ENCODE measurements at places on chromosomes 3 and 15.
A peak's percentile ranks its signal among the peaks of the same experiment; 100 is the strongest.

GRCh38 chr15:50425219-50425618 lies 1.0 kb downstream of the USP8 start:
- no peak for DNase-seq
- no peaks in the 10 kb centered on the region for H3K36me3 ChIP-seq
- H3K4me3 ChIP-seq, result peak overlapping the region; percentile 70
- H3K4me1 ChIP-seq, result peaks cover 7% of the 10 kb centered on the region
- no peak overlapping the region for H3K27ac ChIP-seq

- H3K27ac ChIP-seq, result no peak overlapping the region
- DNase-seq, result no peak
- H3K36me3 ChIP-seq, result no peaks in the 10 kb centered on the region
- H3K4me1 ChIP-seq, result peaks cover 7% of the 10 kb centered on the region
- H3K4me3 ChIP-seq, result no peak overlapping the region
Observed at GRCh38 chr15:45095661-45096060, 18.3 kb downstream of the DUOX2 start.

DNA sequence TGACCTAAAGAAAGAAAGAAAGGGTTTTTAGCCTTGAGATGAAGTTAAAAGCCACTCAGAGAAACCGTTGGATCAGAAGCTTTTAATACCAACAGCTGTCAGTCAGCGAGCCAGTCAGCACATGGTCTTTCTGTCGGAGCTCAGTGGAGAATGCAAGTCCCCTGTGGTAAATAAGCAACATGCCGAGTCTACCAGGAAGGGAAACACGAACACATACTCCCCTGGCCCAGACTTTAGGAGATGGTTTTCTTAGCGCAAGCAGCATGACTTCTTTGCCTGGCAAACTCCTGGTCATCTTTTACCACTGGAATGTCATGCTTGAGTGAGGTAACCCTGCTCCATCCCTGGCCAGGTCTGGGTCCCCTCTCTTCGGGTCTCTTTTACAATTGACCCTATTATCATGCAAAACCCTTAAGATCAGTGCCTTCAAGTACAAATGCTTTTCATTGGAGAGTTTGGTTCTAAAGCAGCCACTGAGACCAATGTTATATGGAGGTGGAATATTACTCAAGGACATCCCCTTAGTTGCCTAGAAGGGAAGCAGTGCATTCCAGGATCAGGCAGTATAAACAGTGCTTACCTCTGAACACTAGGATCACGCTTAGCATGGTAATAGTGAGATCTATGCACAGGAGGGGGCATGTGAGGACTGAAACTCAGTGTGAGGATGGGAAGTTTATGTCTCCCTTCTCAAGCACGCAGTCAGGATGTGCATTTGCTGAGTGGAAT lies 28.2 kb downstream of the SLCO3A1 start:
- DNase-seq, result no peak
- no peak overlapping the region for H3K27ac ChIP-seq
- no peaks in the 10 kb centered on the region for H3K27me3 ChIP-seq
- no peak overlapping the region for H3K4me3 ChIP-seq

- no peak for DNase-seq
- no peaks in the 10 kb centered on the region for H3K27me3 ChIP-seq
- H3K4me3 ChIP-seq, result no peak overlapping the region
- no peak overlapping the region for H3K27ac ChIP-seq
Observed at GRCh38 chr3:154656486-154656885, 226.5 kb upstream of the GPR149 start.

GRCh38 chr3:197019021-197019420 lies 10.6 kb downstream of the MELTF start:
- no peak overlapping the region for H3K27ac ChIP-seq
- H3K36me3 ChIP-seq, result no peaks in the 10 kb centered on the region
- no peak for DNase-seq
- H3K4me3 ChIP-seq, result no peak overlapping the region
- H3K27me3 ChIP-seq, result peaks cover 28% of the 10 kb centered on the region

DNA sequence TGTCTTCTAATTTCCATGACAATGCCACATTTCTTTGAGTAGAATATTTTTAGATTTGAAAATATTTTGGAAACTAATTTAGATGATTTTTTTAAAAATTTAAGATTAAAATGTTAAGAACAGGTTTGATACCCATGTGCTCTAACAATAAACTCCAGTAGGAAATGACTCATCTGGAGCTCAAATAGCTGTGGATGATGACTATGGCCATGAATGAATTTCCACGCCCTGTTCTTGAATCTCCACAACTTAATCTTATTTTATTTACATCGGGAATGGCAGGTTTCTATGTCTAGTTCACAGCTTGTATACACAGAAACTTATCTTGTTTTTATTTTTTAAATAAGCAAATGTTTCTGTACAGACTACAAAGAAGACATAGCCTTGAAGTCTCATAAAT lies 726.8 kb downstream of the NAALADL2 start:
- no peak overlapping the region for H3K4me3 ChIP-seq
- DNase-seq, result no peak
- H3K27me3 ChIP-seq, result no peaks in the 10 kb centered on the region
- no peaks in the 10 kb centered on the region for H3K36me3 ChIP-seq

DNA sequence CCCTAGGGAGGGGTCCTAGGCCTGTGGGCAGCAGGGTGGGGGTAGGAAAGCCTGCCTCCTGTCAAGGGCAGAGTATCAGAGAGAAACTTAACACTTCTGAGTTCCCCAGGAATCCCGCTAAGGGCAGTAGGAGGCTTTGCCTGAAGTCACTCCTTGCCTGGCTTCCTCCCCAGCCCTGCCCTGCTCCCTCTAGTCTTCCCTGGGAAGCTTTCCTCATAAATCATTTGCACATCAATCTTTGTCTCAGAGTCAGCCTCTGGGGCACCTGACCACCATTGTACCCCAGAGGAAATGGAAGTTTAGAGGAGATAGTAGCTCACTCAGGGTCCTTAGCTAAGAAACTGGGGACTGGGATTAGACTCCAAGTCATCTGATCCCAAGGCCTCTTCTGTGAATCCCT lies 129.4 kb upstream of the TLE3 start:
- no peak for DNase-seq
- H3K4me1 ChIP-seq, result no peaks in the 10 kb centered on the region
- H3K4me3 ChIP-seq, result no peak overlapping the region
- H3K27ac ChIP-seq, result no peak overlapping the region

- no peaks in the 10 kb centered on the region for H3K27me3 ChIP-seq
- H3K36me3 ChIP-seq, result no peaks in the 10 kb centered on the region
- no peak overlapping the region for H3K4me3 ChIP-seq
- no peak for DNase-seq
- H3K27ac ChIP-seq, result no peak overlapping the region
- peaks cover 7% of the 10 kb centered on the region for H3K4me1 ChIP-seq
Observed at GRCh38 chr3:45497963-45498362, 96.6 kb upstream of the LIMD1 start.

- DNase-seq, result no peak
- H3K4me1 ChIP-seq, result no peaks in the 10 kb centered on the region
- no peaks in the 10 kb centered on the region for H3K36me3 ChIP-seq
- H3K4me3 ChIP-seq, result no peak overlapping the region
- no peak overlapping the region for H3K27ac ChIP-seq
Observed at GRCh38 chr3:95424279-95424678, 1361.4 kb downstream of the NSUN3 start.

DNA sequence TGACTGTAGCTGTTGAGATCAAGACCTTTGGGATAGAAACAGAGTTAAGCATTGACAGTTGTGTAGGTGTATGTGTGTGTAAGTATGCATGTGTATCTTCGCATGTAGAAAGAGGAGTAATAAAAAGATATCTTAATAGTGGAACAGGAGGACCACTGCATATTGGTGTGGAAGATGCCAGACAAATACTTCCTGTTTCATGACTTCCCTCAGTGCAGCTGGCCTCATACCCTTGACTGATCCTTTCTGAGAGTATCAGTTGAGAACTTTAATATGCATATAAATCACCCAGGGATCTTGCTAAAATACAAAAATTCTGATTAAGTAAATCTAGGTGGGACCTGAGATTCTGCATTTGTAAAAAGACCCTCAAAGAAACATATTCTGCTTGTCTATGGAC lies 8.5 kb upstream of the ZBED2 start:
- no peak for DNase-seq
- H3K4me3 ChIP-seq, result no peak overlapping the region
- no peaks in the 10 kb centered on the region for H3K4me1 ChIP-seq
- no peaks in the 10 kb centered on the region for H3K36me3 ChIP-seq
- H3K27ac ChIP-seq, result no peak overlapping the region

DNA sequence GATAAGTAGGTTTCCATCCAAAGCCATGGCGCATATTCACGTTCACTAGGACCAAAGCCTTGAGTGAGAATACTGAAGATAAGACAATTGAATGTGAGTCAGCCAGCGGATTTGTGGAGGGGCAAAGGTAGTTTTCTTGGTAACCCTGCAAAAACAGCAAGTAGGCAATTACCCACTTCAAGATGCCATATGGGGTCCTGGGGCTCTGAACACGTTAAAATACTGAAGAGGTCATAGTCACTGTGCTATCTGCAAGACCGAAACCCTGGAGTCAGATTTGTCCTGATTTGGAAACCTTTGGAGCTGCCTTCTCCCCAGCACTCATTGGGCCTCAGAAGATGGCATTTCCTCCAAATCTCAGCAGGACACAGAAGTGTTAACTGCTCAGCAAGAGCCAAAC lies 646.9 kb upstream of the LMCD1 start:
- H3K4me1 ChIP-seq, result no peaks in the 10 kb centered on the region
- H3K36me3 ChIP-seq, result no peaks in the 10 kb centered on the region
- no peak for DNase-seq
- H3K4me3 ChIP-seq, result no peak overlapping the region

DNA sequence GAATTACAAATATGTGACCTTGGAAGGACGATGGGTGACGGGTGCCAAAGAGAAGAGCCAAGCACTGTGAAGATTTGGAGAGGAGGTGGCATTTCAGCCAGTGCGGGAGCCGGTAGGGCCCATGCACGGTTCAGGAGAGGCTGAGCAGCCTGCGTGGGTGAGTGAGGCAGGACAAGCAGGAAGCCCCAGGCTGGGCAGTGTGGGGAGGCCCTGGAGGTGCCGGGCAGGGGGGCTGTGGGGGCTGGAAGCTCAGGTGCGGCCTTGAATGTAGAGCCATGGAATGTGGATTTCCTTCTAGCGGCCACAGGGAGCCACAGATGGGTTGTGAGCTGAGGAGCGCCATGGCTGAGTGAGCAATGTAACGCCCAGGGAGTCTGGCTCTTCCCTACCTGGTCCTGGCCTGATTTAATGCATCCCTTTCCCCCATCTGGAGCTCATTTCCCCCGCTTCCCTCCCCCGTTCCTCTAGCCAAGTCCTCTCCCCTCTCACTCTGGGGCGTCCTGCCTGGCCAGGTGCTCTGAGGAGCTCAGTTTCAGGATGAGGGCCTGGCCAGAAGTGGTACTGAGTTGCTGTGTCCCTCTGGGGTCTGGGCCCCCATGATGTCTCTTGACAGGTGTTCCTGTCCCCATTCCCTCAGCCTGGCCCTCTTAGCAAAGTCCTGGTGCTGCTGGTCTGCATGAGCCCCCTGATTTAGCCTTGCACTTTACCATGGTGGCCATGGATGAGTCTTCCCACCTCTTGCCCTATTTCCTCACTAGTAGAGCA lies 41.8 kb upstream of the IQSEC1 start:
- no peaks in the 10 kb centered on the region for H3K27me3 ChIP-seq
- H3K36me3 ChIP-seq, result no peaks in the 10 kb centered on the region
- H3K27ac ChIP-seq, result peak overlapping the region; percentile 25
- H3K4me3 ChIP-seq, result no peak overlapping the region
- no peaks in the 10 kb centered on the region for H3K4me1 ChIP-seq

DNA sequence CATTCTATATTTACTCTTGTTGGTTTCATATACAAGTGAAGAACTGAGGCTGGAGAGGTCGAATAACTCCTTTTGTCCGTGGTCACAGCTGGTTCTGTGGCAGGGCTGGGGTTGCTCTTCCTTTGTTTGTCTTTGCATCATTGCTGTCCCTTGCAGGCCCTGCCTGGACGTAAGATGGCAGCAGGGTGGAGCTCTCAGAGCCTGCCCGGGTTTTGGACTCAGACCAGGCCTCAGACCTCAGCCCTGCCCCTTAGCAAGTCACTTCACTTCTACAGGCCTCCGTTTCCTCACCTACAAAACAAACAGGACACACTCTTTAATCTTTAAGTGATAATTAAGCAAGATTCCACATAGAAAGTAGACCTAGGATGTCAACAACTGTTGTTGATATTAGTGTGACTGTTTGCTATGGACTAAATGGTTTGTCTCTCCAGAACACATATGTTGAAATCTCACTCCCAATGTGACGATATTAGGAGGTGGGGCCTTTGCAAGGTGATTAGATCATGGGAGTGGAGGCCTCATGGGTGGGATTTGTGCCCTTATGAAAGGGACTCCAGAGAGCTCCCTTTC lies 65.6 kb upstream of the PLXNA1 start:
- H3K27me3 ChIP-seq, result no peaks in the 10 kb centered on the region
- H3K27ac ChIP-seq, result no peak overlapping the region

GRCh38 chr3:71397046-71397445 lies 186.5 kb downstream of the FOXP1 start:
- no peak for DNase-seq
- no peaks in the 10 kb centered on the region for H3K36me3 ChIP-seq
- peaks cover 11% of the 10 kb centered on the region for H3K4me1 ChIP-seq

GRCh38 chr15:52728899-52729298 lies 49.7 kb upstream of the ATOSA start:
- peaks cover 13% of the 10 kb centered on the region for H3K4me1 ChIP-seq
- no peak overlapping the region for H3K27ac ChIP-seq
- DNase-seq, result no peak
- no peaks in the 10 kb centered on the region for H3K27me3 ChIP-seq
- no peak overlapping the region for H3K4me3 ChIP-seq

GRCh38 chr3:132974097-132974496 lies 64.1 kb upstream of the TMEM108 start:
- no peak overlapping the region for H3K4me3 ChIP-seq
- H3K36me3 ChIP-seq, result no peaks in the 10 kb centered on the region
- no peaks in the 10 kb centered on the region for H3K27me3 ChIP-seq
- H3K4me1 ChIP-seq, result no peaks in the 10 kb centered on the region
- no peak overlapping the region for H3K27ac ChIP-seq

DNA sequence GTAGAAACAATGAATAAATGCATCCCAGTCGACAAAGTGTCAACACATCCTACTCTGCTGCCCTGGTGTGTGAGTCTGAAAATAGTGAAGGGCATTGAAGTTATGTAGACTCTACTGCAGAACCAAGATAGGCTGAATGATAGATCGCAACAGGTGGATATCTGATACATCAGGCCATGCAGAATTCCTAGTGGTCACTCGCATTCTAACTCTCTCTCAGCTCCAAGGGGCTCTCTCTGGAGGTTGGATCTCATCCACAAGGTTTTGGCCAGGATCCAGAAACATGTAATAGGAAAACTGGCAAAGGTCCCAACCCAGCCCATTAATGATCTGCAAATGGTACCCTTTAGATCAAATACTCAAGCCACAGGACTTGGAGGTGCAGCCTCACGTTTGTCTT lies 514.1 kb downstream of the MAGI1 start:
- no peaks in the 10 kb centered on the region for H3K4me1 ChIP-seq
- H3K27ac ChIP-seq, result no peak overlapping the region
- H3K27me3 ChIP-seq, result no peaks in the 10 kb centered on the region
- DNase-seq, result no peak
- no peaks in the 10 kb centered on the region for H3K36me3 ChIP-seq
- H3K4me3 ChIP-seq, result no peak overlapping the region

Data from adrenal gland (tissue), 19 donors.